ENCODE measurements at places on chromosomes 5 and 9. TPM values are rescaled to one million over a fixed set of nuclear protein-coding genes. Genes with fewer than 3 reads are reported as not detected.

- peak; percentile 69 for DNase-seq
Measured at GRCh38 chr9:123373946-123374345, 17.9 kb downstream of the CRB2 start.

DNA sequence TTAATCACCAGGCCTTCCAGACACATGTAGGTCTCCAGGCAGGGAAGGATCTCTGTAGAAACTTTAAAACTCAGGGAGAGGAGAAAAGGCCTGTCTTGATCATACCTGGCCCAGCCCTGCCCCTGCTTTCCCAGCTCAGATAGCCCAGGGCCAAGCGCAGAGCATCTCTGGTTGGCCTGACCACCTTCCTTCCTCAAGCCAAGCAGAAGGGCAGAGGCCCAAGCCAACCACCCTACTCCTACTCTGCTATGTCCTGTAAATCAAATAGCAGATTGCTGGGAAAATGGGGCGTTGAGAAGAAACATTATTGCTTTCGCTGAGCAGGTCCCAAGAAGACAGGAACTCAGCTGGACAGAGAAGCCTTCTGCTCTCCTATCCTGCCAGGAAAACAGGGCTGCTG is 14.3 kb downstream of the ENHO start:
- DNase-seq = no peak

DNA sequence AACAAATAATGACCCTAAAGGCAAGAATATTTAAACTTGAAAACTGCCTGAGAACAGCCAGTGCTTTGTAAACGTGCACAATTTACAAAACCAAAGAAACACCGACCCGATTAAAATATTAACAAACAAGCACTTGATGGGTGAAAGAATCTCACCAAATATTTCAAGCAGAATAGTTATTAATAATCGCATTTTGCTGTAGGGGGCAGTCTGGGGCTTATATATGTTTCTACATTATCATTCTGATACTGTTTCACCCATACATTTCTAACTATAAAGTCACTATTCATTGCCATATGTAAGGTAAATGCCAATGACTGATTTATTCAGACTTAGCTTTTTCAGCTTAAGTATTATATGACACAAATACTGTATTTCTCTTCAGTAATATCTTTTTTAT is 37.7 kb downstream of the UBAP2 start:
- DNase-seq = no peak

Gene DRD1
- total RNA-seq = not detected

DNA sequence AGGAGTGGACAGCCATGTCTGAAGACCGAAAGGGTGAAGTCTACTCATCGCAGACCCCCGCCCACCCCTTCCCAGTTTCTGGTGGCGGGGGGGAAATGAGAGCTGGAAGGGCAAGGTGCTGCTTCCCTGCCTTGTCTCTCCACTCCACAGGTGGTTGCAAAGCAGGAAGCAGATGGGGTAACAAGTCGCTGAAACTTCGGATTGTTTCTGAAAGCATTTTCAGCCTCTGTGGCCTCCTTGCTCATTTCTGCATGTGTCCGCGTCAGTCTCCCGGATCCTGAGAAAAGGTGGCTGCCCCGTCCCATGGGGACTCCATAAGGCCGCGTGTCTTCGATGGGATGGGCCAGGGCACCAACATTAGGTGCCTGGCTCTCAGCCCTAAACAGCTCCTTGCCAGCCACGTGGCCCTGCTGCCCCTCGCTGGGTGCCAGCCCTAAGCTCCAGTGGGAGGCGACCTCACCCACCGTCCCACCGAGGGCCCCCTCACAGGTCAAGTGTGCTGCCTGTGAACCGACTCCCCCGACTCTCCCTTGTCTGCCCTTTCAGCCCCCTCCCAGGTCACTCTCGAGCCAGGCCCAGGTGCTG is 971 bp downstream of the PHYKPL start:
- DNase-seq = no peak

- DNase-seq = no peak
Measured at GRCh38 chr5:5751987-5752386, 329.5 kb downstream of the ICE1 start.

DNA sequence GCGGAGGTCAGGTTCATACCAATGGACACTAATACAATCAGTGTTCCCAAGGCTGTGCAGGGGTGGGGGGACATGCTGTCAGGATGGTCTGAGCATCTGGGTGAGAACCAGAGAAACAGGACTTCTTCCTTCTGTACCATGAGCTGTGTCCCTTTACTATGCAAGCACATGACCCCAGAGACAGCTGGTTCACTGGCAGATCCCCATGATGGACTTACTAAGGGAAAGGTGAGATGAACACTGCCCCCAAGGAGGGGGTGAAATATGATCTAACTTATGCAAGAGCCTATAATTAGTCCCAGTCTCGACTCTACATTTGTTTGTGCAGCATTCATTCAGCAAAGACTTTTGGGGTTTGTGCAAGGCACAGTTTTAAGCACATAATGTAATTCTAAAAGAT is 91.4 kb downstream of the LIFR start:
- DNase-seq = no peak

DNA sequence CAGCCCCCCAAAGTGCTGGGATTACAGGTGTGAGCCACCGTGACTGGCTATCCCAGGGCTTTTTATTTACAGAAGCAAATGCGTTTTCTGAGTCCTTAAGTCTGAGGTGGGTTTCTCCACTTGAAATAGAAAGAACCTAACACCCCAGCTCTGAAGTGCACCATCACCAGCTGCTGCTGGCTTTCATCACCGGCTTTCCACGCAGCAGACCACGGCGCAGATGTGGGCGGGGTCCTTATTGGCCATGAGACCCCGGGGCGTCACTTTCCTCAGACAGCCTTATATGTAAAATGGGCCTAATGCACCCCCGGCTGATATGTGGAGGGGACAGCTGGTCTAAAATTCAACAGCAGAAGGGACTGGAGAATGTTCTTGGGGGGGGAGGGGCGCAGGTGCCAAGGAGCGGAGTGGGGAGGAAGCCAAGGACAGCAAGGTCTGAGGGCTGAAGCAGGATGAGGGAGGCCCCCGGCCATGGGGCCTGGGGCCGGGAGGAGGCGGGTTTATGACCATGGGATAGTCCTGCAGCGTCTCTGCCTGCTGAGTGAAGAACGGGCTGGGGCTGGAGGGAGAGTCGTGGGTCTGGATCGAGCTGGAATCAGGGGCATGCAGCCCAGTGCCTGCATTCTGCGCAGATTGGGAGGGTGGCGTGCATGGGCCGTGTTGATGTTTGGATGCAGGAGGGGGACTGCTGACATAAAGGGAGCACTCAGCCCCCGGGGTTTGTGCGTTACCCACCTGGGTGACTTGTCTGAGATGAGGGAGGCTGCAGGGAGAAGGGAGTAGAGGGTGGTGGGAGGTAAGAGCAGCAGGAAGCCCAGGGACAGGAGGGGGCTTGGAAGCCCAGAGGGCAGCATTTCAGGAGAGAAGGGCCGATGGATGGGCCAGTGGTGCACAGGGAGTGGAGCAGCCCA is 30.2 kb downstream of the RASGEF1C start:
- DNase-seq = no peak

DNA sequence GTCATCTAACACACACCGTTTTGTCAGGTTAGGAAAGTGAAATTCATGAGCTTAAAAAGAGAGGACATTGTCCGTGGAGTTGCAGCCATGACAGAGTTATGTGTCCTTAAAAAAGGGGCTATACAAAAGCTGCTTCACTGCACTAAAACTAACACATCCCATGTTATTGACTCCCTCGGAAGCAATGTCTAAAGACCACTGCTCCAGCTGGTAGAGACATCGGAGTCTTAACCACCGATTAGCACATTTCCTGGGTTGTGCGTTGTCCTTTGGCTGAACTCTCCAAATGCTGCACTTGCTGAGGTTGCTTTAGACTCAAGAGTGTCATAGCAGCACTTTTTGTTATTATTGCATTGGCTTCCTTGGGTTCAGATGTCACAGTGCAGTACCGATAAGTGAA is 128.3 kb upstream of the C9orf72 start:
- DNase-seq = no peak

GRCh38 chr9:79572032-79572607 is 355 bp downstream of the TLE4 start:
- no peak for DNase-seq

Gene AQP7
- not detected for total RNA-seq

Gene QRFP
- total RNA-seq = not detected

DNA sequence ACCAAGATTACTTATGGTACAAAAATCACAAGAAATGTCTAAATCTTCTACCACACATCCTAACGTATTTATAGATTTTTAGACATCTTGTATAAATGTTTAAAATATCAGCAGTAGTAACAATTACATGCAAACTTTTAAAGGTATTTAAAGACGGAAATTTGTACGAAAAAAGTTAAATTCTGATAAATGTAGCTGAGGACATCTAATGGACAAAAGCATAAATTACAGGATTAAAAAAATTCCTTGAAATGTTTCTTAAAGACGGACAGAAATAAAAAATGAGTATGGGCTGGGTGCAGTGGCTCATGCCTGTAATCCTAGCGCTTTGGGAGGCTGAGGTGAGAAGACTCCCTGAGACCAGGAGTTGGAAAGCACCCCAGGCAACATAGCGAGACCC is 15.8 kb downstream of the ERCC8 start:
- peak; percentile 19 for DNase-seq

GRCh38 chr5:138504799-138505198 is 38.2 kb downstream of the ETF1 start:
- no peak for DNase-seq

GRCh38 chr9:16585591-16585990 is 284.9 kb downstream of the BNC2 start:
- no peak for DNase-seq

DNA sequence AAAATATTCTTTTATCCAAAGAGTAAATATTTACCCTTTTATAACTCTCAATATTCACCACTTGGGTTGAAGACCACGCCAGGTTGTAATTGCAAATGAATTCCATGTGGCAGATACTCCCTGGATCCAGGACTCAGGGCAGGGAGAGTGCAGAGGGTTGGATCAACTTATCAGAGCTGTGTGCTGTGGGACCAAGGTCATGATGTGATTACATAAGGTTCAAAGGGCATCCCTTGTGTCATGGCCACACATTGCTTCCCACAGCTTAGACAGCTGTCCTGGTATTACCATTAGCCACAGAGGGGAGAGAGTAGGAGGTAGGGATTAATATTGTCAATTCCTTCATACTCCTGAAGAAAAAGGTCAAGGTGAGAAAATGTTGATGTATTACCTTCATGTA is 133.9 kb downstream of the JAKMIP2 start:
- DNase-seq = no peak

DNA sequence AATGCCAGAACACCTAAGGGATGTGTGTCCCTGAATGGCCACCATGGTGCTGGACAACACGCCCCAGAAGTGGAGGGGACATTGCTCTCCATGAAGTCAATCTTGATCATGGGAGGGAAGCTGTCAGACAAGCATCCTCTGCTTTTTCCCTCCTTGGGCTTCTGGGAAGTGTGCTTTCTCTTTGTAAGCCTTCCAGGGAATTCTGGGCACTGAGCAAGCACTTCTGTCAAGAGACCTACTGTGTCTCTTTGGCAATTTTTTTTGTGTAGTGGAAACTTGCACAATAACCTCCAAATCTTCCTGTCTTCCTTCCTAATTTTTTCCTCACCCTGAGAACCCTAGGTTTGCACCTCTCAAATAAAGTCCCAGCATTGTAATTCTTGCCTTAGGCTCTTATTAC is 132.0 kb downstream of the SEC61B start:
- no peak for DNase-seq

Gene LRRC19
- not detected for total RNA-seq

Gene TAF11L6
- total RNA-seq = not detected

- DNase-seq = no peak
Measured at GRCh38 chr9:136858844-136859757, 7.0 kb downstream of the MAMDC4 start.

Gene CDK9
- 63.9 TPM for total RNA-seq

DNA sequence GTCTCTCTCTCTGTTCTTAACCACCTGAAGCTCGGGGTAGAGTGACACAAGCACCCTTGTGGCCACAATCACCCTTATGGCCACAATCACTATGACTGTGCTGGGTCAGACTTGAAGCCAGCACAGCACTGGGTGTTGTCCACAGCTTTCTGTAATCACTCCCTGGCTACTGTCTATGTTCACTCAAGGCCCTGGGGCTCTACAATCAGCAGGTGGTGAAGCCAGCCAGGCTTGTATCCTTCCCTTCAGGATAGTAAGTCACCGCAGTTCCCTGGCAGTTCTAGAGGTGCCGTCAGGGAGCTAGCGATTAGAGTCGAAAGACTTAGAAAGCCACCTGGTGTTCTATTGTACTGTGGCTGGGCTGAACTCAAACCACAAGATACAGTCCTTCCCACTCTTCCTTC is 44.2 kb downstream of the GDA start:
- peak; percentile 35 for DNase-seq

DNA sequence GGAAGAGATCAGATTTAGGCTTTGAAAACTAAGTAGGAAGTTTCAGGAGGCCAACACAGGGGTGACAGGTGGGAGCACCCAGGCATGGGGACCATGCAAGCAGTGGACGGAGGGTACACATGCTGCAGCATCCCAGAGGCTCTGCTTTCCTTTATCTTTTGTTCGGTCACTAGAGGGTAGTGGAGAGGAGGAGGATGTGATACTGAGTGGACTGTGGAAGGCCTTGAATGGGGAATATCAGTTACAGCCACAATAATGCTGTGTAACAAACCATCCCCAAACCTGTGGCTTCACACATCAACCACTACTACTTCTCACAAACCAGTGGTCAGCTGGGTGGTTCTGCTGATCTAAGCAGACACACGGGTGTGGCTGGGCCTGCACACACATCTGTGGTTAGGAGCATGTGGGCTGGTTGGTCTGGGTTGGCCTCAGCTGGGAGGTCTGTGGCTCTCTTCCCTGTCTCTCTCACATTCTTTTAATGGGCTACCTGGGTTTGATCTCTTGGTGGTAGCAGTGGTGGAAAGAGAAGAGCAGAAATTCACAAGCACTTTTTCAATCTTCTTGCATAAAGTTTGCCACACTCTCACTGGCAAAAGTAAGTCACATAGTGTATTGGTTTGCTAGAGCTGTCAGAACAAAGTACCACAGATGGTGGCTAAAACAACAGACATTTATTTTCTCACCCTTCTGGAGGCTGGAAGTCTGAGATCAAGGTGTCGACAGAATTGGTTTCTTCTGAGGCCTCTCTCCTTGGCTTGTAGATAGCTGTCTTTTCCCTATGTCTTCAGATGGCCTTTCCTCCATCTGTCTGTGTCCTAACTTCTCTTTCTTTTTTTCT is 238.7 kb downstream of the AGTPBP1 start:
- no peak for DNase-seq

DNA sequence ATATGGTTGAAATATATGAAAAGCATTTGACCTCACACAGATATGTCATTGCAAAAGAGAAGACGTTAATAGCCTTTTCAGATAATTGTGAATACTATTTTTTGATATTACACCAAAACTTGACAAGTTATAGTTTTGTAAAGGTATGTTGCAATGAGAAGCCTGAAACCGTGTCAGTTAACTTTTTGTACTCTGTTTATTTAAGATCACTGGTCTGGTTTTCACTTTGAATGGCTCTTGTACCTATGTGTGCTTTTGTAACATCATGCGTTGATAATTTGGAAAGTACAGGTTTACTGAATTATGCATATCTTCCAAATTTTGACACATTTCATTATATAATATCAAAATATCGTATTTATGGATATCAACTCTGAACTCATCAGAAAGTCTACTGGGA is 177.2 kb downstream of the PBX3 start:
- DNase-seq = no peak

GRCh38 chr5:129461711-129462332 is 1.7 kb downstream of the ADAMTS19 start:
- DNase-seq = no peak

Gene PLCXD3
- not detected for total RNA-seq

Gene PAPPA
- total RNA-seq = 0.38 TPM

Gene HEXB
- total RNA-seq = 57.8 TPM

- DNase-seq = no peak
Measured at GRCh38 chr5:7955476-7955875, 86.5 kb downstream of the MTRR start.

- no peak for DNase-seq
Measured at GRCh38 chr9:32011049-32011448, 373.4 kb upstream of the ACO1 start.

Gene SMC2
- 32.7 TPM for total RNA-seq

Gene STKLD1
- not detected for total RNA-seq
